LHCN-M2 (cell line): ENCODE measurements at places on chromosomes 5 and 9. TPM values are rescaled to one million over a fixed set of nuclear protein-coding genes. Genes with fewer than 3 reads are reported as not detected.

The NEUROG1 gene
- not detected in 2 replicates for total RNA-seq

The SLC34A1 gene
- not detected in 2 replicates for total RNA-seq

The SERF1A gene
- 4.8 and 8.7 TPM in 2 replicates for total RNA-seq

The ARHGEF39 gene
- total RNA-seq: 4.4 and 4.5 TPM in 2 replicates

The C9orf153 gene
- total RNA-seq: not detected in 2 replicates

The SCGB3A2 gene
- not detected in 2 replicates for total RNA-seq

The SPATA6L gene
- 0.19 TPM in 1 of 2 replicates, not detected in the other for total RNA-seq

The POLE3 gene
- total RNA-seq: 83.1 and 90.6 TPM in 2 replicates

The GABRA1 gene
- total RNA-seq: not detected in 2 replicates

The PHYHD1 gene
- total RNA-seq: 17.3 and 19.5 TPM in 2 replicates

The PROB1 gene
- 6.0 and 6.2 TPM in 2 replicates for total RNA-seq

The PCDHA4 gene
- 0.26 and 0.40 TPM in 2 replicates for total RNA-seq

The RNF183 gene
- total RNA-seq: not detected in 2 replicates

The PCDHB8 gene
- total RNA-seq: 9.6 and 12.3 TPM in 2 replicates

The PCSK1 gene
- 0.06 TPM in 1 of 2 replicates, not detected in the other for total RNA-seq

The LAMC3 gene
- not detected in 2 replicates for total RNA-seq

The PLPPR1 gene
- total RNA-seq: not detected in 2 replicates

The MEGF10 gene
- total RNA-seq: 21.0 and 26.4 TPM in 2 replicates

The IFNK gene
- not detected in 2 replicates for total RNA-seq

The LCN9 gene
- total RNA-seq: not detected in 2 replicates

The CRB2 gene
- total RNA-seq: not detected in 2 replicates

The TTF1 gene
- total RNA-seq: 15.7 and 15.9 TPM in 2 replicates

The GBGT1 gene
- 0.34 and 1.3 TPM in 2 replicates for total RNA-seq

The DCTN4 gene
- total RNA-seq: 92.2 and 103 TPM in 2 replicates

The PPP3R2 gene
- total RNA-seq: not detected in 2 replicates

The BNC2 gene
- total RNA-seq: 16.4 and 23.8 TPM in 2 replicates

The GNA14 gene
- not detected in 2 replicates for total RNA-seq

The SPATA9 gene
- 1.4 and 1.7 TPM in 2 replicates for total RNA-seq

The PLK2 gene
- total RNA-seq: 230 and 273 TPM in 2 replicates

The PCDHGC4 gene
- total RNA-seq: 0.69 and 0.83 TPM in 2 replicates

The SARDH gene
- 52.5 and 54.8 TPM in 2 replicates for total RNA-seq

The KIF20A gene
- 108 and 113 TPM in 2 replicates for total RNA-seq

The GNAQ gene
- 21.0 and 29.2 TPM in 2 replicates for total RNA-seq

The UNC13B gene
- total RNA-seq: 17.0 and 18.3 TPM in 2 replicates

The CMYA5 gene
- total RNA-seq: 0.06 TPM in 2 replicates

The NDUFS4 gene
- total RNA-seq: 78.8 and 90.5 TPM in 2 replicates

The MYMK gene
- 0.63 TPM in 1 of 2 replicates, not detected in the other for total RNA-seq

The SLC25A2 gene
- 0.17 TPM in 1 of 2 replicates, not detected in the other for total RNA-seq

The OR1Q1 gene
- total RNA-seq: not detected in 2 replicates

The PPIC gene
- total RNA-seq: 17.2 and 20.3 TPM in 2 replicates

The KIF12 gene
- not detected in 2 replicates for total RNA-seq

The FAXDC2 gene
- total RNA-seq: 22.0 and 25.4 TPM in 2 replicates

The C6 gene
- not detected in 2 replicates for total RNA-seq

The SLC45A2 gene
- total RNA-seq: 0.19 TPM in 1 of 2 replicates, not detected in the other

The HMMR gene
- total RNA-seq: 110 and 127 TPM in 2 replicates

The FSTL4 gene
- total RNA-seq: 0.26 and 0.40 TPM in 2 replicates
